ENCODE measurements at places on chromosomes 7 and 10.

DNA sequence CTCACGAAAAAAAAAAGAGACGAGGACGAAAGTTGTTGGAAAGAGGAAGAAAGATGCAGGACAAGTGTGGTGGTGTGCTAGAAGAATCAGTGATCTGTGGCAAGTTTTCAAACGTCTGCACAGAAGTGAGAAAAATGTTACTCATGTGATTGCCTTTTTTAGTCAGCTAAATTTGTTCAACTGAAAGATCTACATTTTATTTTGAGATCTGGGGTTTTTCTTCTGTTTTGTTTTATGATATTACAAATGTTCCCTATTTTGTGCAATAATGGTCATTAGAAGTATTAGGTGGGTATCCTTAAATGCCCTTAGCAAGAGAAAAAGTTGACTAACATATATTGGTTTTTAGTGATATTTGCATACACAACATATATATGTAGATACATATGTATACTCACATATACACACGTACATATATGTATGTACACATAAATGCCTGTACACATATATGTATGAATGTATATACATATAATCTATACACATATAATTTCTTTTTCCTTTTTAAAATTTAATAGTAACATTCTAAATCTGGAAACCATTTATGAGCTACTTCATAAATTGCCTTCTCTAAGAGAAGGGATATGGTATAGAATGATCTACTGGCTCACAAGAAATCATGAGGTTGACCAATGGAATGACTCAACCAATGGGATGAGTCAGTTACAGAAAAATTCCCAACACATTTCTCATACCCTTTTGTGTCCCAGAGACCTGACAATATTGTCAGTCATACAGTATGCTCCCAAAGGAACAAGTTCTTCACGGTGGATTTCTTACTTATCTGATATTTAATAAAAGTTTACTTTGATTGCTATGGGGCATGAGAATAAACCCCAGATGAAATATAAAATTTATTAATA lies 38.4 kb downstream of the SLC39A12 start:
- DNase-seq, result no peak

DNA sequence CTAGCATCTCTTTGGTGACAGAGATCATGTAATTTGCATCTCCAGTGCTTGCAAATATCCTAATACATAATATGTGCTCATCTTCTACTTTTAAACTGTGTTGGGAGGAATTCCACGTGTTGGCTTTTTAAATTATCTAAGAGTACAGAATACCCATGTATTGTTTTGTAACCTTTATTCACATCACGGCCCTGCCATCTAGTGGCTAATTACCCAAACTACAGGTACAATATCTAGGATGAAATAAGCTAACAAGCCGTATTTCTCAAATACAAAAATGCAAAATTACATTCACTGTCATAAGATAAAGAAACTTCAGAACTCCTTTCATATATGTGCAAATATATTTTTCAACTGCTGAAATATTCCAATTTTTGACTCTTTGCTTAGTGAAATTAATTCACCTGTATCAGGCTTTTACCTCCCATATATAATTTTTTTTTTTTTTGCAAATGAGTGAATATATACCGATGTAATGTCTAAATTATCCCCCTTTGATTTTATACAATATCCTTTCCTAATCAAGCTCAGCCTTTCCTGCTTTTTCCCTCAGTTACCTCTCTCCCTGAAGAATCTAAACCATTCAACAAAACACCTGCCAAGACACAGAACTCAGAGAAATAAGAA lies 30.3 kb upstream of the LSM8 start:
- peak; percentile 14 for DNase-seq

GRCh38 chr7:96870934-96871333 lies 134.4 kb upstream of the DLX6 start:
- DNase-seq, result no peak

GRCh38 chr10:86042161-86042560 lies 324.4 kb downstream of the GRID1 start:
- DNase-seq, result no peak

DNA sequence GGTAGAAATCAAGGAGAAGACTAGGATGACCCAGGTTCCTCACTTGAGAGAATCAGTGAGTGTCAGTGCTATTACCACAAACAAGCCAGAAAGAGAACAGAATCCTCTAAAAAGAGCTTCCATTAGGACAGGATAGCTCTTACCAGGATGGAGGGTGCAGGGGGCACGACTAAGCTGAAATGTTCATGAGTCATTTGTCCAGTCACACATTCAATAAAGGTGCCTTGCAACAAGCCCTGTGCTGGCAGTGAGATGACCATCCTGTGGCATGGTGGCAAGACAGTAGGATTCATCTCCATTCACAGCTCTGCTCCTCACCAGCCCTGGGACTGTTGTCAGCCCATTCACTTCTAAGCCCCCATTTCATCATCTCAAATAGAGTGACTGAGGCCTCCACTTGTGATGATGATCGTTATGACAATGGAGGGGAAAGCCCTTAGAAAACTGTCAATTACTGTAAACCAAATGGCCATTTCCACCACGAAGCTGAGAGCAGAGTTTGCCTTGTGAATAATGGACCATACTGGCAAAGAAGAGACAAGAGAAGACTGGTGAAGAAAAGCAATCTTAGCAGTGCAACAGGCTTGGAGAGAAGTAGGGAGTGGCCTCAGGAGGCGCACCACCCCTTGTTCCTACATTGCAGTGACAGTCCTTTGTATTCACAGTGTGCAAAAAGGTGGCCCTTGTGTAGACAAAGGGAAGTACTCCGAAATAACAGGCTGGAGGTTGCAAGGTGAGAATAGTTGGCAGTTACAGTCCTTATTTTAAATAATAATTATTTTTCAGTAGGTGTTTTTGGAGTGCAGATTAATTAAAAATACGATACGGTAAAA lies 9.0 kb upstream of the WIPF3 start:
- no peak for DNase-seq

GRCh38 chr10:118264252-118264651 lies 77.9 kb downstream of the FAM204A start:
- DNase-seq, result no peak

Data from memory B cell (primary cell).